Right ventricle myocardium inferior (tissue), 1 donor: ENCODE measurements at places on chromosomes 6 and 20. TPM values are rescaled to one million over a fixed set of nuclear protein-coding genes. Genes with fewer than 3 reads are reported as not detected.

Gene CRIP3
- 7.1 TPM for total RNA-seq

Gene GSTA2
- not detected for total RNA-seq

Gene WFDC12
- total RNA-seq = not detected

Gene SERINC1
- 155 TPM for total RNA-seq

Gene SLC17A1
- total RNA-seq = not detected

Gene PEDS1
- 31.2 TPM for total RNA-seq

Gene SRXN1
- 40.4 TPM for total RNA-seq

Gene RGL2
- total RNA-seq = 64.5 TPM

Gene HLA-DMB
- total RNA-seq = 8.8 TPM

Gene HLA-DOA
- total RNA-seq = 1.5 TPM

Gene GCM1
- not detected for total RNA-seq

Gene XKR7
- not detected for total RNA-seq

Gene FAM110A
- total RNA-seq = 2.6 TPM

Gene MAFB
- total RNA-seq = 17.7 TPM

Gene CTSA
- 113 TPM for total RNA-seq

Gene PSMF1
- total RNA-seq = 132 TPM

Gene PPP1R16B
- total RNA-seq = 9.0 TPM
